ENCODE measurements at places on chromosomes 16 and 17. TPM values are rescaled to one million over a fixed set of nuclear protein-coding genes. Genes with fewer than 3 reads are reported as not detected.

The GSE1 gene
- total RNA-seq = 151 TPM

The MMP2 gene
- total RNA-seq = 52.2 TPM

The SNAI3 gene
- total RNA-seq = 0.80 TPM

The CNGB1 gene
- not detected for total RNA-seq

The TEDC2 gene
- total RNA-seq = 1.4 TPM

The GNAO1 gene
- total RNA-seq = 7.0 TPM

The PMFBP1 gene
- 7.9 TPM for total RNA-seq

The HOXB8 gene
- total RNA-seq = 21.2 TPM

The CACNA1G gene
- not detected for total RNA-seq

The GLIS2 gene
- 3.3 TPM for total RNA-seq

The ABCA10 gene
- 19.4 TPM for total RNA-seq

The SYNGR3 gene
- not detected for total RNA-seq

The TNP2 gene
- not detected for total RNA-seq

The CACNG1 gene
- total RNA-seq = not detected

The CHAD gene
- 7.4 TPM for total RNA-seq

The MON1B gene
- 36.8 TPM for total RNA-seq

The KRT13 gene
- total RNA-seq = not detected

The CSF3 gene
- total RNA-seq = not detected
